Dermis microvascular lymphatic vessel endothelial cell (primary cell): ENCODE measurements at places on chromosomes 2 and 18. TPM values are rescaled to one million over a fixed set of nuclear protein-coding genes. Genes with fewer than 3 reads are reported as not detected.
A peak's percentile ranks its signal among the peaks of the same experiment; 100 is the strongest.

GRCh38 chr2:180000434-180000833 is 6.7 kb downstream of the CWC22 start:
- DNase-seq, result no peak

GRCh38 chr2:177740700-177741099 is 331.9 kb downstream of the PDE11A start:
- DNase-seq, result no peak

- no peak for DNase-seq
Measured at GRCh38 chr2:33929467-33929866, 330.4 kb upstream of the FAM98A start.

DNA sequence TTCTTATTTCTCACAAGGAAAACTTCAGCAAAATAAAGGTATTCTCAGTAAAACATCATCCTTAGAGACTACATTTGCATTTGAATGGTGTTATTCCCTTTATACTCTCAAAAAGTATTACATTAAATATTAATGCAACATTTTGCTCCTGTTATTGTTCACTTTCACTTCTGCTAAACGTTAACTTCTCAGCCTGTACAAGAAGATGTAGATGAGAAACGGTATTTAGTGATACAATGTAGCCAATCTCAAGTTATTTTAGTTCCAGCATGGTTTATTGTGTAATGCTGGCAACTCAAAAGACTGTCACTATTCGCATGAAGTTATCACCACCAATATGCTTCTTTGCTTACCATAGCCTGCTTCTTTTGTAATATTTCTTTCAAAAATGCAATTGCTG is 514.1 kb downstream of the CPS1 start:
- no peak for DNase-seq

- DNase-seq, result no peak
Measured at GRCh38 chr18:41714872-41715271, 240.2 kb upstream of the PIK3C3 start.

DNA sequence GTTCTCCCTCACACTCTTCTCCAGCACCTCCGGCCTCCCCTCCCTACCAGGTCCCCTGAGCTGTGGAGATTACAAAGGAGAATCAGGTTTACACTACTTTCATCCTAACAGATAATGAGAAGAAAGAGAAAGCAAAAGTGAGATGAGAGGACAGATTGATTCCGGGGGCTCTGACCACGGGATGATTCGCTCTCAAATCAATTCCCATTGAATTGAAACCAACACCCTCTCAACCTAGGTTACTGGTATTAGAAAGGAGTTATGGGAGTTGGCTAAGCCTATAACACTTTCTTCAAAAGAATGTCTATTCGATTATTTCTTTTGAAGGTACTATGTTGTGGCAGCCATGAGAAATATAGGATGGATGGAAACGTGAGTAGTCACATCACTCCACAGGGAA is 386.2 kb upstream of the TNP1 start:
- DNase-seq, result no peak

DNA sequence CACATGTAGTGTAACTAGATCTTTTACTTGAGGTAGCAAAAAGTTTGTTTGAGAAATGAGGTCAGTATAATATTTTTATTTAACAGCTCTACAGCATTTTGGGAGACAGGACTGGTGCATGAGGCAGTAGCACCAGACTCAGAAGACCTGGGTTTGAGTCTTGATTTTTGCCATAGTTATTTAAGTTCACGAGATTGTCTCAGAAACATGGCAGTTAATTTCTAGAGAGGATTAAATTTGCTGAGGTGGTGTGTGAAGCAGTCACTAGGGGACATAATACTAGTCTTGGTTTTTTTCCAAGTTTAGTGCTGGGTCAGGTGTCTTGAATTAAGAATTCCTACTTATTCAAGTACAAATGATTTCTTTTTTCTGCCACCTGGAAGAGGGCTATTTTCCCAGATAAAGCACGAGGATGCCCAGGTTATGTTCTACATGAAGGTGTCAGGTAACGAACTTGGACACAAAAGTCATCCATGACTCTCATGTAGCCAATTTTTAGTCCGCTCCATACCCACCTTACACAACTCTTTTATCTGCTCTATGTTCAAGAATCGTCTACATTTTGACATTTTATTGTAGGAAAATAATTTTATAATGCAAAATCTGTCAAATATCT is 1.4 kb downstream of the MARCHF7 start:
- peak; percentile 53 for DNase-seq

DNA sequence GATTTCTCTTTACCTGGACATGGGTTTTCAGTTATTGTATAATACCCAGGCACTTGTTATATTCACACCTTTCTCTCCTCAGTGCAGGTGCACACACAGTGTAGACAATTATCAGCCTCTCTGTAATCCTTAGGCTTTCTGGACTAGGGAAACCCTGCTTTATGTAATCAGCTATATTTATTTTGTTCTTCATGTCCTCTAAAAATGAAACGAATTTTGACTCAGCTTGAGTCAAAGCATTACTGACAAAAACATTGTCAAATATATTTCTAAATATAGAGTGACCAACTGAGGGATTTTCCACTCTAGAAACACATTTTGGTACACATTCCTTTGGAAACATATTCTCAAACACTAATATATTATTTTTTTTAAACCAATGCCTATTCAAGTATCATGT is 144.8 kb upstream of the GULP1 start:
- DNase-seq, result no peak

DNA sequence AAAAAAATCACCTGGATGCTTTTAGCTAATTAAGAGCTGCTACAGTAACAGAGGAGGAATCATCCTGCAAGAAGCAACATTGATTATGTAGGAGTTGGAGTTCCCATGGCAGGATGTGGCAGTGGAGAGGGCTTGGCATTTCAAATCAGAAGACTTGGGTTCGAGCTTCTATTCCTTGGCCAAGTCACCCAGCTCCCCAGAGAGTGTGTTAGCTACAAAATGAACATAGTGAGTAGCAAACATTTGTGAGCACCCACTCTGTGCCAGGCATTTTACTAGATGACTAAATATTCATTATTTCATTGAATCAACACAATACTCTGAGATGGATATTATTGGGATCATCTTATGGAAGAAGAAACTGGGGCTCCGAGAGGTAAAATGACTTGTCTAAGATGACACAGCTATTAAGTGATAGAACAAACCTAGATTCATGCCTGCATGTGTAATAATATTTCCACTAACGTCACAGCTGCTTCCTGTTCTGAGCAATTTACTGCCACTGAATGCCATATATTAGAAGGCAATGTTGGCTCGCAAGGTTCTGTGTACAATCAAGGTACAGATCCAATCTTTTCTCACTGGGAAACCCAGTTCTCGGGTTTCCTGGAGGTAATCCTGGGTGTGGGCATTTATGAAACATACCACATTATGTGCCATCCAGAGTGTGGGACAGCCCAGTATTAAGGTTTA is 18.0 kb downstream of the NTSR2 start:
- DNase-seq, result no peak

GRCh38 chr2:219024059-219024458 is 17.3 kb downstream of the CFAP65 start:
- no peak for DNase-seq

DNA sequence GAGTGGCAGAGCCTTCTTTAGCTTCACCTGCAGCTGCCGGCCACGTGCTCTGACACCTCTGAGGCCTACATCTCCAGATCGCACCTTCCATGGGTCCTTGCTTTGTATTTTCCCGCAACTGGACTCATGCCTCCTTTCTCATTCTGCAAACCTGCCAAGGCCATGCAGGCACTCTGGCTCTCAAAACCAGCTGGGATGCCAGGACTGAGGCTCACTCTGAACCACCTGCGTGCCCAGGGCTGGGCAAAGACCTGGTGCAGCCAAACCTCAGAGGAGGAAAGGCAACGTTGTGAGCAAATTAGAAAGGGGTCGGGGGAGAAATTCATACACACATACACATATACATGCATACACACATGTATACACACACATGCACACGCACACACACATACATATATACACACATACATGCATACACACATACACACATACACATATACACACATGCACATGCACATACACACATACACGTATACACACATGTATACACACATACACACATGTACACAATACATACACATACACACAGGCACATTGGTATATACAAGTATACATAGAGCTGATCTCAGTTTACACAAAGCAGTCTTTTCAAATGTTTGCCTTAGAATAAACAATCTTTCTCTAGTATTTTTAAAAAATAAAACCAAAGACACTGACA is 125.2 kb downstream of the RTP5 start:
- no peak for DNase-seq

GRCh38 chr2:226716126-226716525 is 83.5 kb downstream of the IRS1 start:
- no peak for DNase-seq

- peak; percentile 73 for DNase-seq
Measured at GRCh38 chr2:72694715-72695496, 130.9 kb downstream of the EXOC6B start.

GRCh38 chr18:62018034-62018758 is 125.4 kb upstream of the RNF152 start:
- DNase-seq, result no peak

DNA sequence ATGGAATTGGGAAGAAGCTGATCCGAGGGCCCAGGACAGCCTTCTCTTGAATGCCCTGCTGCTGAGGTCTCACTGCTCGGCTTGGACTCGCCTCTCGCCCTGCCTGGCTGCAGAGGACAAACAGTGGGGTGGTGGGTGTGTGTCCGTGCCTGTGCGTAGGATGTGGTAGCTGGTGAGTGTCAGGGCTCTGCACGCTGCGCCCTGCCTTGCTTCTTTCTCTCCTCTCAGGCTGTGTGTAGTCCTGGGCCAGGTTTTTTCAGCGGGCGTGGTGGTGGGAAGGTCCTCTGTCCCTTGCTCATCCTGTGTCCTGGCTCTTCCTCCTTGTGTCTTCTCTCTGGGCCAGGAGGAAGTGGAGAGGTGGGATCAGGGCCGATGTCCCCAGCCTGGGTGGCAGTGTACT is 44.8 kb downstream of the RRM2 start:
- no peak for DNase-seq

DNA sequence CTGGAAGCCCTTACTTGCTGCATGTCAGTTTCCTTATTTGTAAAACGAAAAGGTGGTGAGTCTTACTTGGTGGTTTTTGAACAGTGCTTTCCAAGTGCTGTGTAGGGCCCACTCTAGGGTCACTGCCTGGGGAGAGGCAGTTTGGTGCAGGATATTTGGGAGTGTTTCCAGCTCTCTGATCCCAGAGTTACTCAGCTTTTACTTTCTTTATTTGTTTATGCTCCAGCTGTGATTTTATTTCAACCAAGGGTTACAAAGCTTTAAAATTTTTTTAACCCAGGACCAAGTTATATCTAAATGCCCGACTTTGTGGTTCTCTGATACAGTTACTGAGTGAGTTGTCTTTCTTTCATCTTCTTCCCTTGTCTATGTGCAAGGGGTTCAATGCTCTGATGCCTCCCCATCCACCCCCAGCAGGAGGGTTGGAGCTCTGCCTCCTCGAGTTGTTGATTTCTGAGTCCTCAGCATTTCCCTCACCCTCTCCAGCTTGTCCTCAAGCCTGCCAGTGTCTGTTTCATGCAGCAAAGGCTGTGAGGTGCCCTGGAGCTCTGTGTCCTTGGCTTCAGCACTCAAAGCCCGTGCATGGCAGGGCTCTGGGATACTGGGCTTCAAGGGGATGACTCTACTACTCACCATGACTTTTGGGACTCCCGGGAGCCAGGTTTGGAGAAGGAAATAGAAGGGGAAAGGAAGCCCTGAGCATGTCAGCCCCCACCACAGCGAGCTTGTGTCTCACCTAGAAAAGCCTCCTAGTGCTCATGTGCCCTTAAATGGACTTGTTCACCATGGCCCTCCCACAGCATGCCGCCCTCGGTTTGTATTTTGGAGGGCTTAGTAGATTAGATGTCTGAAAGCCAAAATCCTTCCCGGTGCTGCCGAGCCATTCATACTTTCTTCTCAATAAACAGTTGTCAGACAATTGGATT is 236.8 kb downstream of the SETBP1 start:
- no peak for DNase-seq

DNA sequence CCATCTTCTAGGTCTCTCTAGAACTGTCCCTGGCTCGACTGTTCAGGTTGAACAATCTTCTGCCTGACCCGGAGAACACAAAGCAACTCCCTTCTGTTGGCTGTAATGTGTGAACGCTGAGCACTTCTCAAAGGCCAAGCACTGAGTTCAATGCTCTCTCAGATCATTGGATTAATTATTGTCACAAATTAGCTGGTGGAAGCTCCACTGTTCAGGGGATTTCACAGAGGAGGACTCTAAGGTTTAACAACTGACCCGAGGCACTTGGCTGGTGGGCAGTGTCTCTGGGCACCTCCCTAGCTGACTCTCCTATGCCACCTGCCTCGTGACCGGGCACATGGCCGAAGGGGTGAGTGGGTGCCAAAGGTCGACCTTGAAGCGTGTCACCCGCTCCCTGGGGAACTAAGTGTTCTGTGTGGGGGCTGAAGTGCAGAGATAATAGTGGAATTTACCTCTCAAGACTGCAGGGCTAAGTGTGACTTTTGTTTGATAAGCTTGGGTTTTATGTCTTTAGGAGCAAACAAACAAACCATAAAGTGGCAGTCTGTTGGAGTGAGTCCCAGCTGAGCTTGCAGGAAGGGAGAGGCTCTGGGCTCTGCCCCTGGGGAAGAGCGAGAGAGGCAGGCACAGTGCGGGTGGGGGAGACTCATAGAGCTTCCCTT is 64.8 kb downstream of the BCL2L11 start:
- no peak for DNase-seq

- no peak for DNase-seq
Measured at GRCh38 chr2:106080959-106081358, 113.1 kb downstream of the UXS1 start.

GRCh38 chr2:109164311-109164710 is 35.3 kb downstream of the SH3RF3 start:
- DNase-seq, result no peak

DNA sequence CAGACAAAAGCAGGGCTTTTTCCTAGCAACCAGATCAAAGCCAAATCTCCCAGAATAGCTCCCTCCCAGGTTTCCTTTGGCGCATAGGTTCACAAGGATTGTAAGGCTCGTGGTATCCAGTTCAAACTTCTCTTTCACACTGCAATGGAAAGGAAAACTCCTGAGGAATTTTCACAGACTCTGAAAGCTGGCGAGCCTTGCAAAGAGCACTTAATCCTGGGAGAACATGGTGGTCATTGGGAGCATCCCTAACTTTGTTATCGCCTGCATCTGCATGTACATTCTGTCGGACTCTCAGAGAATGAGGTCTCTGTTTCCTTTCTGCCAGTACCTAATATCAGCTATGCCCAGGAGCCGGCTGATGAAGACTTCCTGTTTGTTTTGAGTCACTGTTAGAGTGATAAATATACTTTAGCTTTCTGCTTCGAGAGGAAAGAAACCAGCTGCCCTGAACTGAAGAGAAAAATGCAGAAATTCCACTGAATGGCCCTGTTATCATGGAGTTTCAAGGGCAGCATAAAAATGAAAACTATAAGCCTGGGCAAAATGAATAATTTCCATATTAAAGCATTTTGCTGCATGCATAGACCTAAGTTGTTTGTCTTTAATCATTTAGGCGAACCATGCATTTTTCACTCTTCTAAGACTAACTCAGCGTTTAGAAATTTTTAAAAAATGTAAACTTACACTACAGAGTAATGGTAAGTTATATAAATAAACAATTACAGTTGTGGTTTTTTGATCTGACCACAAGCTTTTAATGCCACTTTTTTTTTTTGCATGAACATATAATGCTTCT is 76.4 kb upstream of the ZEB2 start:
- DNase-seq, result no peak

PRSS56 gene
- not detected in 2 replicates for total RNA-seq

FAHD2A gene
- 26.4 and 27.3 TPM in 2 replicates for total RNA-seq

PPM1B gene
- total RNA-seq, result 16.2 and 18.5 TPM in 2 replicates

NEU2 gene
- not detected in 2 replicates for total RNA-seq

IL1R2 gene
- total RNA-seq, result 0.76 TPM in 1 of 2 replicates, not detected in the other

CPO gene
- not detected in 2 replicates for total RNA-seq

NAGK gene
- total RNA-seq, result 51.0 and 72.4 TPM in 2 replicates

ZNF2 gene
- 5.3 and 8.1 TPM in 2 replicates for total RNA-seq

TBR1 gene
- under 0.01 TPM in 2 replicates for total RNA-seq

SPP2 gene
- not detected in 2 replicates for total RNA-seq

CYS1 gene
- total RNA-seq, result under 0.01 TPM in 2 replicates
